Right ventricle myocardium superior (tissue), 1 donor: ENCODE measurements at places on chromosomes 5 and 9. TPM values are rescaled to one million over a fixed set of nuclear protein-coding genes. Genes with fewer than 3 reads are reported as not detected.

Gene CARD9
- total RNA-seq = 0.78 TPM

Gene DDX4
- not detected for total RNA-seq

Gene SARDH
- total RNA-seq = 0.94 TPM

Gene C5orf52
- not detected for total RNA-seq

Gene PCDHGA3
- 13.0 TPM for total RNA-seq

Gene CBY3
- not detected for total RNA-seq

Gene SLC36A3
- total RNA-seq = not detected

Gene GHR
- total RNA-seq = 12.8 TPM

Gene HSPB3
- 596 TPM for total RNA-seq

Gene GTF2H2C
- total RNA-seq = 19.5 TPM

Gene SLC28A3
- total RNA-seq = 0.24 TPM

Gene DNAJA1
- 74.5 TPM for total RNA-seq

Gene PDE8B
- 0.62 TPM for total RNA-seq

Gene DNAI1
- not detected for total RNA-seq

Gene ANKDD1B
- not detected for total RNA-seq

Gene ADAMTS12
- 1.7 TPM for total RNA-seq

Gene GMCL2
- total RNA-seq = not detected

Gene ZFP37
- 1.0 TPM for total RNA-seq
